CD4-positive, alpha-beta T cell treated with Interferon alpha-2 for 1 hour (primary cell): ENCODE measurements at places on chromosomes 13 and 19.
A peak's percentile ranks its signal among the peaks of the same experiment; 100 is the strongest.

DNA sequence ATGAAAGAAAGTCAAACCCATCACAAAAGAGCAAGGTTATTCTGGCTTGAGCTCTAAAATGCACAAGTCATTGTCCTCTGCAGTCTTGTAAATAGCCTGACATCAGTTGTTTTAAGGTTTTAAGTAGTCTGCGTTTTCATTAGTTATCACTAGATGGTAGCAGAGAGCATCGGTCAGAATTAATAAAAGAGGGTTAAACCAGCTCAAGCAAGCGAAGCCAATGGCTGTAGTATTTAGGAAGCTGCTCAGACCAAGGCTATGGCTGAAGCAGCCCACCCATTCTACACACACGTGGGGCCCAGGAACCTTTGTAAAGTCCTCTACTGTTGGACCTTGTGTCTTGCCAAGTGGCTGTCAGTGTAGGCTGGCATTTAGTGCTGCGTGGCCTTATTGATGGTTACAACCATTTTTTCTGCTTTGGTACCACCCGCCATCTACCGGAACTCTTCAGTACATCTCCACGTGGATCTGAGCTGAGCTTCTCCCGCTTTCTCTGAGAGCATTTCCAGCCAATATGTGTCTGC lies 13.3 kb upstream of the ZNF57 start:
- no peak for DNase-seq

DNA sequence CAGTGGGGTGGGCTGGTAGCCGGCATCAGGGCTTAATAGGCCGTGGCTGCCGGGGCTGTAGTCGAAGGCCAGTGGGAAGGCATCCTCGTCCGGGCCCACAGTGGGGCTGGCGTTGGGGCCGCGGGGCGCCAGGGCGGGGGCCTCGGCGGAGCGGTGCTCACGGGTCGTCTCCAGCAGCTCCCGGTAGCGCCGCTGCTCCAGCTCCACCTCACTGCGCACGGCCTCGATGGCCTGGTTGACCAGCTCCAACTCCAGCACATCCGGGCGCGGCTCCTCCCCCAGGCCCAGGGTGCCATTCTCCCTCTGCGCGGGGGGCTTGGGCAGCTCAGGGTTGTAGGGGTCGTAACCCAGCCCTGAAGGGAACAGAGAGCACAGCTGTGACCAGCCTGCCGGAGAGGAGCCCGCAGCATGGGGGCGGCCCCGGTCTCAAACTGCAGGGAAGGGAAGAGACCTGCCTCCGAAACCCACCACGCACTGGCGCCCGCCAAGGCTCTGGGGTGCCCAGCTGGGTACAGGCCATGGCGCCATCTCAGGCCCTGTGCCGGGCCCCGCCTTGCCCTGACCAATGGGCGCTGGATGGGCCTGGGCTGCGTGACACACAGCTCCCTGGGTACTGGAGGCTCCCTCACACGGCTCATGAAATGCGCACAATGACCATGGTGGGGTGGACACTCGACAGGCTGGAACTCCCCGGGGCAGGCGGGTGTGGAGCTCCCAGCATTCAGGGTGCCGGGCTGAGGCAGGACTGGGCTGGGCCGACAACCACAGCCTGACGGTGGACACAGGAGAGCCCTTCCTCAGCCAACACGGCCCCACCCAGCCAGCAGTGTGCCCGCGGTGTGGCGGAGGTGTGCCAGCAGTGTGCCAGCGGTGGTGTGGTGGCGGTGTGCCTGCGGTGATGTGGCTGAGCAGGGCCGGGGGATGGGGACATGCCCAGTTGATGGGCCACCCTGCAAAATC lies 16.5 kb upstream of the ATP8B3 start:
- no peak for DNase-seq

DNA sequence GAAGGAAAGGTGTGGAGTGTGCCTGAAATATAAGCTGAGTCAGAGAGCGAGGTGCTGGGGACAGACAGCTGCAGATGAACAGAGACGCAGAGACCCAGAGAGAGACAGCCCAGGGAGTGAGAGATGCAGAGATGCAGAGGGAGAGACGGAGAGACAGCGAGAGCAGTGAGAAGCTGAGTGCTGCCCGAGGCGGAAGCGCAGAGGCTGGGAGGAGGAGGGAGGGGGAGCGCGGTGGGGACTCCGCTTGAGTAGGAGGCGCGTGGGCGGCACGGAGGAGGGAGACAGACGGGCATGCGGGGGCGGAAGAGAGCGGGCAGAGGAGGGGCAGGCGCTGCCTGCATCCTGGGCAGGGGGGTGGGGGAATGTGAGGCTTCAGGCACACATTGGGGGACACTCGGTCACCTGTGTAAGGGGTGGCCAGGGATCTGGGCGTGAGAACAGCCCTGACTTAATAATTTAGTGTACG lies 25.7 kb downstream of the SLC8A2 start:
- peak; percentile 68 for DNase-seq

DNA sequence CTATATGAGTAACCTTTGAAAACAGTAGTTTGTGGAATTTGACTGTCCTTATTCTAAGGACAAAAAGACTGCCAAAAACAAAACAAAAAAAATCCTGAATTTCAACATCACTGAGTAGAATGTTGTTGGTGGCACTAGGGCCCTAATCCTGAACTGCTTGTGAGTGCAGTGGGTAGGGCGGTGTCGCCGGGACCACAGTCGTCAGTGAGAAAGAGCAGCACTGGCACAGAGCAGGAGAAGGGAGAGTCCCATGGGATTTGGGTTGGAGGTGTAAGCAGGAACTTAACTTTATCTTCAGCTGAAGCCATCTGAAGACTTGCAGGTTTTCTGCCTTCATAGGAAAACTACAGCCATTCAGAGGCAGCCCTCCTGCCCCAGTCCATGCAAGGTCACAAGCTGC lies 5.6 kb downstream of the PCID2 start:
- DNase-seq, result no peak

DNA sequence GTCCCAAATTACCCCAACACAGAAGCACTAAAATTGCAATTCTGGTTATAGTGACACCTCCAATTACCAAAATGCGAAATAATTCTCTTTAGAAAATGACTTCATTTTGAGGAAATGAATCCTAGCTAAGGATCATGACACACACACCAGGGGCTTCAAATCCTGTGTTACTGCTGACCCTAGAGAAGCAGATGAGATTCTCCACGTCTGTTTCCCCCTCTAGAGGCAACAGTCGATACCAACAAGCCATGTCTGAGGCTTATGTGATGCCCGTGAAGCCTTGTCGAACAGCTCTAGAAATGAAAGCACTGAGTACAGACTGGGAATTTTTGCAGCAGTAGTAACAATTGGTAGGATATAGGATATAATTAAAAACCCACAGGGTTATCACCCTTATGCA lies 153.6 kb upstream of the TMTC4 start:
- DNase-seq, result no peak

GRCh38 chr13:107641574-107641973 lies 573.8 kb downstream of the LIG4 start:
- no peak for DNase-seq

DNA sequence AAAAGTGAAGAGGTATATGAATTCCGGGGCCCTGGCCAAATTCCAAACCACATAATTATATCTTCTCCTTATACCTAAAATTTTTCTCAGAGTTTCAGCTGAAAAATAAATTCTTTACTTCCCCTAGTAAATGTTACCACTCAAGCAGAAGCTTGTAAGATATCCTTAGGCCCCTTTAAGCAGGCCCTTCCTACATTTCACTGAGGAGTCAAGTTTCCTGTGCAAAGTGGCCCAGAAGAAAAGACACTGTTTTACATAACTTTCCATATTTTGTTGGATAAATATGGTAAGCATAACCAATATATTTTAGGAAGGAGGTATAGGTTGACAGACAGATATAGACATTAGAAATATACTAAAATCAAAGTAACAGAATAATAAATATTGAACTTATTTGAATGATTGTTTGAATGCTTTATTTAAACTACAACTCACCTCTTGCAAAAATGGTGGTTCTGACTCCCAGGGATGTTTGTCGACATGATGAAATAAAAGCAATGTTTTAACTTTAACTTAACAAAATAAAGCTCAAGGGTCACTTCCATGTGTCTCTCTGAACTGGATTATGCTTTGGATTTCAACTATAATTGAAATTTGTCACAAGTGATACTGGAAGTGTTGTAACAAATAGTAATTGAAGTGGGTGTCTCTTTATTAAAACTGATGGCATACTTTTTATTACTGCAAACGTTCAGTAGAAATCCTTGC lies 141.2 kb downstream of the SPRY2 start:
- DNase-seq, result no peak
